ENCODE measurements at places on chromosomes 3 and 15.

DNA sequence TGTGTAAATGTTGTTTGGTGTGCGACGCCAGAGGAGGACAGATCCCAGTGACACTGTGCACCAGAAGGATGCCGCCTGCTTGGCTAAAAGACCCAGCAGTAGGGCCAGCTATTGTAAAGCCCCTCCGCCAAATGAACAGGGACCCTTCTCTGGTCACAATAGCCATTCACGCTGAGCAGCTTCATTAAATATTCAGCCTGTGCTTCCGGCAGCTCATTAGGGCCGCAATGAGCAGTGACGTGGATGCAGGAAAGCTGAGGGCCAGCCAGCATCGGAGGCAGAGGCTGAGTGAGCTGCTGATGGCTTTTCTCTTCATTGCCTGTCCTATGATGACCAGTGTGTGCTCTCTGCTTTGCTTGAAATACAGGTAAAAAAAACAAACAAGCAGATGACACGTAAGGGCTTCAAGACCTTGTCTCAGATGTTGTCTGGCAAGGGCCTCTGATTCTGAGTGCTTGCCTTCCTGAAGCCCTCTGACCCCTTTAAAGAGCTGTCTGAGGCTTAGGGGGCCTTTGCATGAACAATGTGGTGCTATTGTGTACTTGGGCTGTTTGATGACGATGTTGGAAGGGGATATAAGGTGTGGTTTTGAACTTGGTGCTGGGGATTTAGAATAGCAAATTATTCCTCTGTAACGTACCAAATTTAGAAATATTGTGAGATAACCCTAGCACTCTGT lies 130.4 kb downstream of the FEZF2 start:
- DNase-seq, result no peak

GRCh38 chr3:101284757-101285156 lies 35.6 kb downstream of the IMPG2 start:
- DNase-seq, result no peak

- no peak for DNase-seq
Observed at GRCh38 chr3:177776661-177777101, 579.4 kb upstream of the TBL1XR1 start.

DNA sequence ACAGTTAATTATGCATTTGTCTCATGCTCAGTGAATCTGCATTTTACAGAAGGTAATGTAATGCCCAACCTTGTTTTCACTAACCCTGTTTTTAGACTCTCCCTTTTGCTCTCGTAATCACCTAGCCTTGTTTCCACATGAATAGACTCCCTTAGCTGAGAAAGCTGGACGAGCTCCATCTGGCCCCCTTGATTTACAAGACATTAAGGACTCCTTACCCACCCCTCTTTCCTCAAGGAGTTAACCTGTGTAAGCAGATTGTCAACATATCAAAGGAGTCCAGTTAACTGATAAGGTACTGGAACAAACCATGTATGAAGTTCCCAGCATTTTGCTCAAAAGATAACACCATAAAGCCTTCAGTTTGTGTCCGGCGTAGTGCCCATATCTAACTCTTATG lies 99.6 kb downstream of the VPS8 start:
- DNase-seq, result no peak

DNA sequence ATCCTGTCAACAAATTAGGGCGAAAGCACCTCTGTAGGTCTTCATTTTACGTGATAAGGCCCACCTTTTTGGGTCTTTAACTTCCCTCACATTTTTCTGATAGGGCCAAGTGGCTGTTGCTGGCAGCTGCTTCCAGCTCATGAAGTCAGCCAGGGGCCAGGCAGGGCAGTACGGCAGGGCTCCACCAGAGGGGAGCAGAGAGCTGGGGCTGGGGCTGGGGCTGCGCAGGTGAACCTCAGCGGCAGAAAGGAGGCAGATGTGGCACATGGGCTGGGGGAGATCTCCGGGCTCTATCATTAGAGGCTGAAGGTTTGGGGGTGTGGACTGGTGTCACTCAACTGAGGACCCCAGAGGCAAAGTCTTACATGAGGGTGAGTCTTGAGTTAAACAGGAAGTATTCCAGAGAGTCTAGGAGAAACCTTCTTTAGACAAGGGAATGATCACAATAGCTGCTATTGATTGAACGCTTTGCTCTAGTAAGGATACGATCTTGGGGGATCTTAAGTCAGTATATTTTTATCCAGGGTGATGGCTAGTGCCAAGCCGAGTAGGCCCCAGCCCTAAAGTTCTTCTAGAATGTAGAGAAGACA lies 62.8 kb upstream of the MEX3B start:
- peak; percentile 26 for DNase-seq

- DNase-seq, result no peak
Observed at GRCh38 chr3:20458994-20459716, 273.1 kb upstream of the SGO1 start.

GRCh38 chr3:106485217-106485616 lies 616.4 kb upstream of the CBLB start:
- DNase-seq, result no peak

DNA sequence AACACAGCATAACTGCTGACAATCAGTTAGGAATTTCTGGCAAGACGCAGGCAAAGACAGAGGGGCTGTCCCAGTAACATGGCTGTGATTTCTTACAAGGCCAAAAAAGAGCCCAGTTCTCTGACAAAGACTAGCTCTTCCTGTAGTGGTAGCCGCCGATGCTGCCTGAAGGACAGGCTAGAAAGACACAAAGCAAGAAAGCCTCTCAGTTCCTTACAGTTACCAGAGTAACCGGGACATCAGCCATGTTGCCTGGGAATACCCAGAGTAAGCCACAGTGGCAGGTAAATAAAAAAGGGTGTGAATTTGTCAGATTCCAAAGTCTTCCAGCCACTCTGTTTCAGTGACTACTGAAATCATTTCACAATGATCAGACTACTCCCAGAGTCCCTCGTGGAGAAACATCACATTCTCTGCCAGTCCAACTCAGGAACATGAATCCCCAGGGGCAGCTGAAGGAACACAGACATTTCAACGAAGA lies 493.6 kb upstream of the ADAMTS9 start:
- no peak for DNase-seq

GRCh38 chr3:177498037-177498857 lies 301.0 kb upstream of the TBL1XR1 start:
- no peak for DNase-seq

DNA sequence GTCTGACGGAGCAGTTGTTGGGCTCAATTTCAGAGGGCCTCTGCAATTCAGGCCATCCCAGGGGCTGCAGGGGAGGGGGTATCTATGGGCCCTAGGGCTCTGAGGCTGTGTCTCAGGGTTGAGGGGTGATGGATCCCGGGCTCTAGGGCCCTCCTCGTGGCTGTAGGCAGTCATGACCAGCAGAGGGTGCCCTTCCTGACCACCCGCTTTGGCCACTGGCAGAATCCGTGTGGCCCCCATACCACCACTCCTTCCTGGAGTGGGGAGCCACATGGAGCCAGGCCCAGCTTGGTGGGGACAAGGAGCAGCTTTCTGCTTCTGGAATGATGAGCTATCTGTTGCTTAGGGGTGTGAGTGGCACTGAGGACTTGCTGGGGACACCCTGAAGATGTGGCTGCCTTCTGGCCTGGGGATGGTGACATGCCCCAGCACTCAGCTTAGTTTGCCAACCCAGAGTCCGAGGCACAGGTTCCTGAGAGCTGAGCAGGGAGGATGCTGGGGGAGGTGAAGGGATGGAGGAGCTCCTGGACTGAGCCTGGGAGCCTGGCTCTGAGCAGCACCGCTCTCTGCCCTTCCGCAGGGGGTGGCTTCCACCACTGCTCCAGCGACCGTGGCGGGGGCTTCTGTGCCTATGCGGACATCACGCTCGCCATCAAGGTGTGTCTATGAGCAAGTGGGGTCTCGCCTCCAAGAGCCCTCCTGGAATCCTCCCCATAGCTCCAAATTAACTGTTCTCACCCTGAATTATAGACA lies 20.2 kb downstream of the HDAC11 start:
- no peak for DNase-seq

DNA sequence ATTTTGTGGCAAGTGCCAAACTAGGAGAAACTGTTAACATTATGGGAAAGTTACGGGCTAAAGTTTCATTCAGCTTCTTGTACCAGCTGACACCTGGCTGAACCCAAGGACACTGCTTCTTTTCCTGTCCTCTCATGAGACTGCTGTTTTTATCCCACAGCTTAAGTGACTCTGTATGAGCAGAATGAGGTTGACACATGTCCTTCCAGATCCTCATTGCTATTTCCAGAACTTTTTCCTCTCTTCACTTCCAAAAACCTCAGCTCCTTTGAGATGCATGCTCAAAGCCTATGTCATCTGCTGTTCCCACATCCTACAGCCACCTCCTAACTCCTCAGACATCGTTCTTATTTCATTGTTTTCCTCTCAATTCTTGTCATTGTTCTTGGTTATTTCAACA lies 183.6 kb downstream of the DCLK3 start:
- DNase-seq, result no peak

GRCh38 chr3:53056442-53056841 lies 10.6 kb upstream of the SFMBT1 start:
- no peak for DNase-seq

DNA sequence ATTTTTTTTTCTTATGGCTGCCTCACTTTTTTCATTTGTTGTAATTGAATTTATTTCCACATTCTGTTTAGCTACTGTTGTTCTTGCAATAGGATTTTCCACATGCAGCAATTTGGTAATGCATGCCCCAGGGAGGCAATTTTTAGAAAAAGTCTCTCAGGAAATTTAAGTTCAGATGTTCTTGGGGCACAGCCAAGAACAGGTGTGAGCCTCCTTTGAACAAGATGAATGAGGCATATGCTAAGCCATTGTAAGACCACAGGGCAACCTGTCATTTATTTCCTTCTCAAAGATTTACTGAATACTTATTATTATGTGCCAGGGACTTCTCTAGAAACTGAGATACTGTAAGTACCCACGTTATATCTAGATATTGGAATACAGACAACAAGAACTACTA lies 549.5 kb downstream of the DIPK2A start:
- no peak for DNase-seq

DNA sequence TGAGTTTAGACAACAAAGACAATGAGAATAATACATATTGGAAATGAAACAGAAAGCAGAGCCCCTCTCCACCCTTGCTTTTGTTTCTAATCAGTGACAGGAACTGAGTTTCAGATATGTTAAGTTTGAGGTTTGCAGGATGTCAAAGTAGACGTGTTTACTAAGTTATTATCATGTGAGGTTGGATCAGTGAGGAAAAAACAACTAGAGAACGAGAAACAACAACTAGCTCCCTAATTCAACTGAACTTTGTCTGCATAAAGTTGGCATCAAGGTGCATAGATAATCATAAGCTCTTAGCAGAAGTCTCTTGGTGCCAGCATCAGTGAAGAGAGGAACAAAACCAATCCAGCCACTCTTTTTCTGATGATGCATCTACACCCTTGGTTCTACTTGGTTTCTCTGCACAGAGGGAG lies 491.1 kb upstream of the NR2F2 start:
- no peak for DNase-seq

- DNase-seq, result no peak
Observed at GRCh38 chr3:122469659-122470058, 45.1 kb downstream of the KPNA1 start.

DNA sequence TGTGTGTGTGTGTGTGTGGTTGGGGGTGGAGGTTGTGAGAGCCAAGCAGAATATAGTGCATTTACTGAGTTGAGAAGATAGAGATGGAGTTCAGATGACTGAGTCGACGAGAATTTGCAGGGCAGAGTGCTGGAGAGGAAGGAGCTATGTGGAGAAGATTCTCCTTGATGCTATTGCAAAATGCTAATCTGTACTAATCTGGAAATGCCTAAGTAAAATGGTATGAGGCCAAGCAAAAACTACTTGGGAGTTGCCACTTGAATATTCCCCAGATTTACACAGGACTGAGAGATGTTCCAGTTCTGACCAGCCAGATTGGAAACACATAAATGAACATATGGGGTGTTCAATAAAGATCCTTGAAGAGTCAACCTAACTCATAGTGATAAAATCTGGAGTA lies 316.4 kb downstream of the NSUN3 start:
- no peak for DNase-seq

- DNase-seq, result no peak
Observed at GRCh38 chr3:5579139-5579602, 391.7 kb downstream of the EDEM1 start.

GRCh38 chr3:34178415-34178814 lies 380.0 kb downstream of the PDCD6IP start:
- DNase-seq, result no peak

- DNase-seq, result no peak
Observed at GRCh38 chr3:195060531-195061291, 210.2 kb downstream of the XXYLT1 start.

DNA sequence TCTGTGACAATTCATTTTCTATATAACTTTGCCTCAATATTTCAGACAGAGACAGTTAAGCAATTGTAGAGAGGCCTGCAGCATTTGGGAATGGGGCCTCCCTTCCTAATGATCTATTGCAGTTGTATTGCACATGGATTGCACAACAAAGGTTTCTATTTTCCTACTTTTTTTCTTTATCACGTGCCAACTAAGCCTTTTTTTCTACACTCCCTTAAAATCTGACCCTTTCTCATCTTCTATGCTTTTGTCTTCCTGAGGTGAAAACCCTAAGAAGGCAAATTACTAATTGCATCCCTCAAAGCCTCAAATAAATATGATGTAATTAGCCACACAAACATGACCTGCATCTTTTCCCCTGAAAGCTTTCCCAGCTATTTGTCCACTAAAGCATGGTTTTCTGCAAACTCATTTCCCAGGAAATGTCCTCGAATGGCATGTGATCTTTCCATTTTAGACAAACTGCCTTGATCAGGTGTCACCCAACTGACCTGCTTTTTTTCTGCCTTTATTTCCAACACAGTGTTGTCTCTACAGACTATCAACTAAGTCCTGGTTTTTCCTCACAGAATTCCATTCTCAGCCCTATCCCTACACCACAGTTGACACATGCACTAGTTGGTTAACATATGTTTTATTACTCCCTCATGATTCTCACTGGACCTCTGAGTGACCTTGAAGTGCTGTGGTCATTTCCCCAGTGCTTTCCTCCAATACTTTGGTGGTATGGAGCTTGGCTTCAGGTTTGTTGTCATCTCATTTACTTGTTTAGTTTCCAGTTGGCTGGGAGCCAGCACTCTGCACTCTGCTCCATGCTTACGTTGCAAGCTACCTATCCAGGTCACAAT lies 31.9 kb upstream of the TSC22D2 start:
- no peak for DNase-seq

DNA sequence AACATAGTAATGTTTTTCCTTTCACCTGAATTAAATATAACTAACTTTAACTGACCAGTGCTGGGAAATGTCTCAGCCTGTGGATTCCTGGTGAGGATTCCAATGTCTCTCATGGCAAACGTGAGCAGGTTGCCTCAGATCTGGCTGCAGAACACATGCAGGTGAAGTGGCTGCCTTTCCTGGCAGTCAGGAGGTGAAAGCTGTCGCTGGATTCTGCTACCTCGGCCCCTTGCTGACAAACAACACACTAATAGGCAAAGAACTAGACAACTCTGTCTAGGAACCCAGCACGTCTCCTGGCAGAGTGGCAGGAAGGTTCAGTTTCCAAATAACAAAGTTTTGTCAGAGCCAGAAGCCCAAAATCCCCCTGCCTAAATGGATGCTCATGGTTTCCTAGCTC lies 400.8 kb upstream of the PPP2R3A start:
- DNase-seq, result no peak

DNA sequence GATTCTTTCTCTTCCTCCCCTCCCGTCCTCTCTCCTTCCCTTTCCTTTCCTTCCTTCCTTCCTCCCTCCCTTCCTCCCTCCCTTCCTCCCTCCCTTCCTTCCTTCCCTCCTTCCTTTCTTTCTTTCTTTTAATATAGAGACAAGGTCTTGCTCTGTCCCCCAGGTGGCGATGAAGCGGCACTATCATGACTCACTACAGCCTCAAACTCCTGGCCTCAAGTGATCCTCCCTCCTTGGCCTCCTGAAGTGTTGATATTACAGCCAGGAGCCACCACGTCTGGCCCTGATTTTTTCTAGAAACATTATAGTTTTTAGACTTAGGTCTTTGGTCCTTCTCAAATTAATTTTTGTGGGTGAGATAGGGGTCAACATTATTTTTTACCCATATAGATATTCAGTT lies 15.5 kb downstream of the GRM2 start:
- no peak for DNase-seq
